H9 (cell line): ENCODE measurements at places on chromosomes 6 and 20. TPM values are rescaled to one million over a fixed set of nuclear protein-coding genes. Genes with fewer than 3 reads are reported as not detected.

Gene BMP2
- total RNA-seq = 6.5 and 6.6 TPM in 2 replicates

Gene RBPJL
- total RNA-seq = 0.28 TPM in 1 of 2 replicates, not detected in the other

Gene TRIM38
- total RNA-seq = 0.55 and 0.61 TPM in 2 replicates

Gene MACROD2
- total RNA-seq = 1.6 and 2.0 TPM in 2 replicates

Gene GSTA1
- total RNA-seq = not detected in 2 replicates

Gene GPR6
- total RNA-seq = 0.20 TPM in 1 of 2 replicates, not detected in the other

DNA sequence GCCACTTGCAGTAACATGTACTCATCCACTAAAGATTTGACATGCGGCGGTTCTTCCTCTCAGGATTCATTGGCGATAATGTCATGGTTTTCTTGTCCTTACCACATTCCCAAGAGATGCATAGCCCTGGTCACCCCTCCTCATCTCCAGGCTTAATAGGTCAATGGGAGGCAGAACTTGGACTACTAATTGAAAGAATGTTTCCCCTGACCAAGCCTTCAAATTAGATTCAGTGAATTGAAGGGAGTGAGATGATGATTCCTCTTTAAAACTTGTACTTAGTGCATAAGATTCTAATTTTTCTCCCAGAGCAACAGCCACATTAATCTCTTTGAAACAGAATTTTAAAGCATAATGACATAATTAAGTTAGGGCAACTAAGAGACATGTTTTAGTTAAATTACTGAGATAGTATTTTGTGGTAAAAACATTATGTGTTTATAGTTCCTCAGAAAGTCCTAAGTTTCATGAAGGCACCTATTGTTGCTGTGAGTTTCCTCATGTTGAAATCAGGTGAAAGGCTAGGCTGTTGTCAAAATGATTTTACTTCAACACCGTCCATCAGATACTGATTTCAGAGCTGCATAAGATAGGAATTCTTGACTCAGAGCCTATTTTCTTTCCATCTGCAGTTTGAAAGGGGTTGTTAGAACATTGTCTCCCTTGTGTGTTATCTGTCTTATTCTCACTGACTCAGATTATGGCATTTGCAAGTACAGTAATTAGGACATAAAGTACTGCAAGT is 48.5 kb downstream of the STK4 start:
- no peak for DNase-seq

GRCh38 chr6:43669922-43670622 is 17.5 kb downstream of the MRPS18A start:
- peak; percentile 53 for DNase-seq

- DNase-seq = no peak
Observed at GRCh38 chr6:117128052-117128451, 137.3 kb upstream of the VGLL2 start.

GRCh38 chr6:125270380-125270779 is 31.4 kb downstream of the HDDC2 start:
- no peak for DNase-seq

GRCh38 chr20:18056174-18057100 is 1.3 kb downstream of the OVOL2 start:
- DNase-seq = peak; percentile 52

GRCh38 chr6:160457823-160458222 is 109.6 kb downstream of the SLC22A3 start:
- no peak for DNase-seq
